ENCODE measurements at places on chromosomes 2 and 18.

DNA sequence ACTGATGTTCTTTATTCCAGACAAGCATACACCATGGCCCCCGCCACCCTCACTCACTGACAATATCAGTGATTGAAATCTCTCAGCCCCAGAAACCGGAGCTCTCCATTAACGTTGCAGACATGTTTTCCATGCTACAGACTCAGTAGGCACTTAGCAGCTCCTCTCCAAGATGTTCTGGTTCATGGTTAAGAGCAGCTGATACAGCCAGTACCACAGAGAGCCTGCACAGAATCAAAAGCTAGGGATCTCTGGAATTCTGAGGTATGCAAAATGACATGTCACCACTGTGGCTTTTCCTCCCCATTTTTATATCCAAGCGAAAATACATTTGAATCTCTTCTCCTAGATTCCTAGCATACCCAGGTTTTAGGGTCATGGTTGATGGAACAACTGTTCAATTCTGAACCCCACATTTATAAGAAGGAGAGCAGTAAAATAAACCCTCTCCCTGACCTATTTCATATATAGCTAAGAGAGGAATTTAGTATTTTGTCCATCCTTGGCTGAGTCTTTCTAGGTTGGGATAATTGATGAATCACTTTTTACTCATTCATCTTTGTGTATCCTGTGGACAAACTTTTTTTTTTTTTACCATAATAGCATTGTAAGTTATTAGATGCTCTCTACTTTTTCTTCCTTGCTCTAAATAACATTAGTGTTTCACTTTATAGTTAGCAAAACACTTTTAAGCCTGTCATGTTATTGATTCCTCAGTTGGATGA lies 488.4 kb upstream of the PIK3C3 start:
- no peak for DNase-seq

DNA sequence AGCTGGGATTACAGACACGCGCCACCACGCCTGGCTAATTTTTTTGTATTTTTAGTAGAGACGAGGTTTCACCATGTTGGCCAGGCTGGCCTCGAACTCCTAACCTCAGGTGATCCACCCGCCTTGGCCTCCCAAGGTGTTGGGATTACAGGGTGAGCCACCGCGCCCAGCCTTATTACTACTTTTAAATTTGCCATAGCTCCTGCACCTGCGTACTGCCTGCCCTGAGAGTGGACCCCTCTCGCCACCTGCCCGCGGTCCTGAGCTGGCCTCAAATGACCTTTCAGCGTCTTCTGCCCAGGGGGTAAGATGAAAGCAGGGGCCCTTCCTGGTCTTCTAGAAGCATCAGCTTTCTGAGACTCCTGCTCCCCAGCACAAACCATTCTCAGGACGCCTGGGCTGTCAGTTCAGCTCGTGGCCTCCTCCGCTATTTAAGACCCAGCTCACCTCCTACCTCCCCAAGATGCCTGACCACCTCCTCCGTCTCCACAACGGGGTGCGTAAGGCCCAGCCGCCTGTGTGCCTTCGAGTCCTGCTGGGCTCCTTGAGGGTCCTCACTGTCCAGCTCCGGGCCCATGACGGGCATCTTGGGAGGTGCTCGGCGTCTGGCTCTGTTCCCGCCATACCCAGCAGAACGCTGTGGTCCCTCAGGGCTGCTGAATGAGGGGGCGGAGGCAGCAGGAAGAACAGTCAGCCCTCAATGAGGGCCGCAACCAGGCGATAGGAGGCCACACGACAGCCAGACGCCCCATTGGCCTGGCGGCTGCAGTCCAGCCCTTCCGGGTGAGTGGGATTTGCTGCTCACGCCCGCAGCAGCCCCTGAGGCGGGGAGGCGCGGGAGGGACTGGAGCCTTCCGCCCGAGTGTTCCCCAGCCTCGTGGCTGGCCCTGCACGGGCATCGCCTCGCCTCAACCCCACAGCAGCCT lies 266.6 kb downstream of the TFCP2L1 start:
- DNase-seq = no peak

- no peak for DNase-seq
These were observed 35.4 kb upstream of the HNMT start for GRCh38 chr2:137928547-137929518.

- no peak for DNase-seq
These were observed 23.0 kb upstream of the TMEM200C start for GRCh38 chr18:5918205-5918858.

DNA sequence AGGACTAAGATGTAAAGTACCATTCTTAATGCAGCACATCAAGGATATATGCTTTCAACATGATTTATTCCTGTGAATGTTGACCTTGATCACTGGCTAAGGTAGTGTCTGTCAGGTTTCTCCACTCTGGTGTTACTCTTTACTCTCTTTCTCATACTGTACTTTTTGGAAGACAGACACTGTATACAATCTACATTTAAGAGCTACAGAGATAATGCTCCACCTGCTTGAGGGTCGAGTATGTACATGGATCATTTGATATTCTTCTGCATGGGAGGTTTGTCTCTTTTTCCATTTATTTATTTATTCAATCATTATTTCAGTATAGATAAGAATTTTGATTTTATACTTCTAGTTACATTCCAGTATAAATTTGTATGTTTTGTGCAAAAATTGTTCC lies 199.5 kb upstream of the RGPD4 start:
- no peak for DNase-seq

- no peak for DNase-seq
These were observed 59.7 kb downstream of the NPPC start for GRCh38 chr2:231866450-231866849.

- DNase-seq = no peak
These were observed 296.5 kb downstream of the MTX2 start for GRCh38 chr2:176565641-176566323.

GRCh38 chr18:44386401-44386800 lies 294.3 kb upstream of the SETBP1 start:
- DNase-seq = no peak

- no peak for DNase-seq
These were observed 75.8 kb downstream of the POLR1A start for GRCh38 chr2:86029873-86030272.

DNA sequence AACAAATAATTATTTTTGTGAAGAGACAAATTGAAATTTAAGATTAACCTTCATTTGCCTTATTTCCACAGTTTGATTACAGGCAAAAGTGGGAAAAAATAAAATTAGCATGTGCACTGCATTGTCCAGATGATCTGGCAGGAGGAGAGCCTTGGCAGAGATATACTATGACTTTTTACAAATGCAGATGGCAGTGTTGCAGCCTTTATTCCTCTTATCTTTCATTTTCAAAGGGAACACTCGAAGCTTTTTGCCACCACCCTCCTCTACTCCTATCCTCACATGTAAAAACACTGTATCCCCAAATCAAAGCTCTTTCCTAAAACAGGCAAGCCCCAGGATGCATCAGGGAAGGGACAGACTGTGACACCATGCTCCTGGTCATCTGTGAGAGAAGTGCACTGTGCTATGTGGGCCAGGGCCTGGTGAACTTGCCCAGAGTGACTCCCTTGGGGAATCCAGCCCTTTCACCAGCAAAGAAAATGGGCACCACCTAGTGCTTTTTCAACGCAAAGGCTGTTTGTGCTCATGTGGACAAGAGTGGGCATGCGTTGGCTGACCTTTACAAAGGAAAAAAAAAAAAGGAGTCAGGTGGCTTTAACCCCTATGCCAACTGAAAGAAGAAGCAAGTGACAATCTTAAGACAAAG lies 74.7 kb upstream of the ETAA1 start:
- peak; percentile 45 for DNase-seq

DNA sequence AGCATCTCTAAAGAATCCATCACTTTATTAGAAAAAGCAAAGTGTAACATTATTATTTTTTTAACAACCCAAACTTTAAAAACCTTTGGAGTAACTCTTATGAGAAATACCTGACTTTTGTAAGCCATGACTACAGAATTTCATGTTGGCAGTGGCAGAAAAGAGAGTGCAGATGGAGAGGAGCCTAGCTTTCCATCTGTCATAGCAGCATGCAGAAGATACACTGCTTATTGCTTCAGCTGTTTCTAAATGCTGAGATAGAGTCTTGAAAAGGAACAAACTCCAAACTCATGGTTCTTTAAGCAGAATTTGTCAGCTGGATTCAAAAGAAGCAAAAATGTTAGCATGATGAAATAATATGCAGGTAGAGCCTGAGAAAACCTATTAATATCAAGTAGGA lies 1130.3 kb downstream of the DPP10 start:
- DNase-seq = no peak

DNA sequence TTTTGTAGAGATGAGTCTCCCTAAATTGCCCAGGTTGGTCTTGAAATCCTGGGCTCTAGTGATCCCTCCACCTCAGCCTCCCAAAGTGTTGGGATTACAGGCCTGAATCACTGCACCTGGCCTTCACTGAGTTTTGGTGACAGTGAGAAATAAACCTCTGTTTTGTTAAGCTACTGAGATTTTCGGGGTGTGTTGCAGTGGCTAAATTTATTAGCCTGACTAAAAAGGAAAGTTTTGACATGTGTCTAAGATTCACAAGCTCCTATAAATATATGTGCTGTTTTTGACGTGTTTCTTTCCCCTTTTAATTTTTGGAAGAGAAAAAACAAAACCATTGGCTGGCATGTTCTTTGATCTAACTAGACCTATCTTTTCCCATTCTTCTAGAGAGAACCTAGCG lies 190.5 kb upstream of the MC4R start:
- no peak for DNase-seq

DNA sequence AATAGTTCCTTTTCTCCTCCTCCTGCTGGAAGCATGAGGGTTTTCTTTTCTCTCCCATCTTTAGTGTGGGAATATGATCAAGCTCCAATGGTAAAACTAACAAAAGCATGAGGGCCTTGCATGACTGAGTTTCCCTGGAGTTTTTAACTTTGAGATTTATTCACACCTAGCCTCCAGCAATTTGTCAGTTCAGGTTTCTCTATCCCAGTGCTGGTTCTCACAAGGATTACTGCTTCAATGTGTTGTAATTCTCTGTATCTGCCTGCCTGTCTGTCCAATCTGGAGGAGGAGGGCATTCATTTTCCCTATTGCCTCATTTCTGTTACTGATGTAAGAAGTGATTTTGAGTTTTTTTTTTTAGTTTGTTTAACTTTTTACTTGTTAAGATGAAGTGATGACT lies 57.6 kb upstream of the RPRM start:
- no peak for DNase-seq

- DNase-seq = no peak
These were observed 87.8 kb upstream of the RAB6C start for GRCh38 chr2:129891341-129892320.

GRCh38 chr18:9413576-9413975 lies 61.7 kb upstream of the RALBP1 start:
- peak; percentile 14 for DNase-seq

GRCh38 chr18:36757081-36757480 lies 71.7 kb downstream of the TPGS2 start:
- DNase-seq = peak; percentile 59

- DNase-seq = no peak
These were observed 65.0 kb upstream of the HPCAL1 start for GRCh38 chr2:10237392-10238321.

DNA sequence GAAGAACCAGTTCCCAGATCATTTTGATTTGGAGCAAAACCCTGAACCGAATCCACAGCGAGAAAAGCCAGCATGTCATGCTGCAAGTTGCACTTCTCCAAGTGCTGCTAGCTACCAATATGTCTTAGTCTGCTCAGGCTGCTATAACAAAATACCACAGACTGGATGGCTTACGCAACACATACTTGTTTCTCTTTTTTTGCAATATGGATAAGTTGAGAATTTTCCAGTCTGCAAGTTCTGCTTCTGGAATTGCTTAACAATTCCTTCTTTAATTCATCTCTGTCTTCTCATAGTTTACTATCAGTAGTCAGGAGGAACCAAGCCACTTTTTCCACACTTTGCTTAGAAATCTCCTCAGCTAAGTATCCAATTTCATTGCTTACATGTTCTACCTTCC lies 105.9 kb upstream of the RBBP8 start:
- no peak for DNase-seq

DNA sequence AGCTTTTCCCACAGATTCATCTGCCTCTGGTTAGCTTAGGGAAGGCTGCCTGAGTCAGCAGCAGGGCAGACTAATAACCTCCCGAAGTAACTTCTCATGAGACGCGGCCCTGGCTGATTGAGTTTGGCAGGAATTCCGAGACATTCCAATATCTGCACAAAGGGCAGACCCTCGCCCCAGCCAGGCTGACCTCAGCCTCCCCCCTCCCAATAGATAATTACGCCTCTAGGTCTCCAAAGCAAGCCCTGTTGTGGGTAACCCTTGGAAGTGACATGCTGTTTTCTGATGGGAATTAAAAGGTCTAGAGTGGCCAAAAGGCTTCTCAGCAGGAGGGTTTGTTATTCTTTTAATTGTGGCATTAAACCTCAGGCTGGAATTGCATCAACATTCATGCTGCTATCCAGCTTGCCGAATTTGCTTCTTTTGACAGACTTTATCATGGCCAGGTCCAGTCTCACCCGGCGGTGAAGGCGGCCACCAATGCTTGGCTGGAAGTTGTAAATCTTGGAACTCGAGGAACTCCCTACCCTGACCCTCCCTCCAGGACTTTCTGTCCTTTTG lies 98.0 kb upstream of the SLC14A2 start:
- DNase-seq = no peak

- DNase-seq = peak; percentile 96
These were observed 13.8 kb downstream of the MLPH start for GRCh38 chr2:237500681-237501424.

DNA sequence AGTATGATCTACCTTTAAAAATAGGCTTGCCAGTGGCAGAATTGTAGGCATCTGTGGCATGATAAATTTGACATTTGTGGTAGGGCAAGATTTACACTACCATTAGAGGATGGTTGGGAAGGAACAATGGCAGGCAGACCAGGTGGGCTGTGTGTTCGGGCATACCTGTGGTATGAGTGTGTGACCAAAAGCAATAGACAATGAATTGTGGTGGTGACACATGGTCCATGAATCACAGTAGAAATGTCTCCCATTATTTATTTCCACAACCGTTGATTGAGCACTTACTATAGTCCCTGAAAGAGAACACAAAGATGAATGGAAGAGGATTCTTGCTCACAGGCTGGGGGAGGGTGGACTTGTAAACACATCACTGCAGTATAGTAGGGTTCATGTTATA lies 29.9 kb upstream of the RUFY4 start:
- DNase-seq = no peak

DNA sequence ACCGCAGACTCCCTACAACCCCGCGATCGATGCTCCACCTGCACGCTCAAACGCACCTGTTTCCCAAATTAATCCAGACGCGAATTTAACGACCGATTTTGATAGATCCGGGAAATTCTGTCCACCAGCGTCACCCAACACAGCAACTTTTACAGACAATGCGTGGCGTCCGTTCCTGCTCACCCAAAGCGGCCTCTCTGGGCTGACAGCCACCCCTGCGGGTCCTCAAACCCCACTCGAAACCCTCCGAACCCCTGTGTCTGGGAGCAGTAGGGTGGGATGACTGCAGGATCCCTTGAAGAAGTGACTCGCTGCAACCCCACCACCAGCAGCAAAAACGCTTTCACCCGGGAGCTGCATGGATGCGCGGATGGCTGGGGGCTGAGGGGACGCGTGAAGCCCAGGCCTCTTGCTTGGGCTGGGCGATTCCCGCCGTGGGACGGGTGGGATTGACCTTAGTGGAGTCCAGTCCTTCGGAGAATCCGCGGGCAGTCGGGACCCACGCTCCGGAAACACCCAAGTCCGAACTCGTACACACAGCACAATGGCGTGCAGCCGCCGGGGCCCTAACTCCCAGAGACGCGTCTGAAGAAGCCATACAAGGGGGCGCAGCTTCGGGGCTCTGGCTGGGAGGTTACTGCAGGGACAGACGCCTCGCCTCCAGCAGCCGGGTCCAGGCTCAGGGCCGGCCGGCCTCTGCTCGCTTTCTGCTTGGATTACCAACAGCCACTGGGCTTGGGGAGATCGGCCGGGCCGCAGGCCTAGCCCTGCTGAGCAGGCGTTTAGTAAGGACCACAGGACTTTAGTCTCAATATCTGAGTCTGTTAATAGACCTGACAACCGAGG lies 31.1 kb upstream of the ATP6V1B1 start:
- no peak for DNase-seq

Data from HFF-Myc (cell line).